ENCODE measurements at places on chromosomes 7 and 10.

GRCh38 chr10:4839353-4839752, 13.3 kb downstream of the AKR1E2 start:
- DNase-seq, result no peak

- no peak for DNase-seq
Measured at GRCh38 chr7:130385600-130386066, 5.3 kb downstream of the CPA1 start.

- DNase-seq, result peak; percentile 82
Measured at GRCh38 chr7:2104107-2104710, 128.5 kb downstream of the MAD1L1 start.

- DNase-seq, result no peak
Measured at GRCh38 chr7:82286096-82286797, 157.3 kb downstream of the CACNA2D1 start.

- DNase-seq, result peak; percentile 84
Measured at GRCh38 chr7:69277366-69277765, 320.9 kb upstream of the AUTS2 start.

- DNase-seq, result no peak
Measured at GRCh38 chr10:113049881-113050280, 99.8 kb downstream of the TCF7L2 start.

GRCh38 chr10:69262292-69262751, 16.0 kb upstream of the HK1 start:
- DNase-seq, result no peak

DNA sequence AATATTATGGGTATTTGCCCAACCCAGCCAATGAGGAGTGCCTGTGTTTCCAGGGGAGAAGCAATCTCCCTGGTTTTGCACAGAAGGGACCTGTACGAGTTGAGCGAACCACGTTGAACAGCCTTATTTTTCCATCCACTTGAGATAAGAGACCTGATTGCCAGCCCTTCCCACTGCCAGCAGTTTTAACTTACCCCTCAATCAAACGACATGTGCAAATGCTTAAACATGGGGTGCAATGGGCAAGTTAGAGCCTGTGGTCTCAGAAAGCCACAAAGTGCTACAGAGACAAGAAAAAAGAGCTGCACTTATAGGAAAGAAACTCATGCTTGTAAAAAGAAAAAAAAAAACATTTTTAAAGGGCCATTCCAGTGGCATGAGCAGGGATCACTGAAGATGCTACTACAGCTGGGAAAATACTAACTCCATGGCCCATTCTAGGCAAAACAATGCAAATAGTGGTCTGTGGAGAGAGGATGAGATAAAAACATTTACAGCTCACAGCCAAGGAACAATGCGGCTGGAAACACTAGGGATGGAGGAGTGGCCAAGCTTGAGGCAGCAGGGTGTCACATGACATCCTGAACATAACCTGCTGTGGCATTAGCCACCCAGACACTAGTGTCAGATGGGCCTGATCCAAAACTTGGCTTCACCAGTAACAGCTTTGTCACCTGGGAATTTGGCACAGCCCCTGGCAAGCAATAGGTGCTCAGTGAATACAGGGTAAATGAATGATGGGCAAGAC, 162.8 kb downstream of the ELMO1 start:
- DNase-seq, result no peak

All from fibroblast of skin of left quadriceps (primary cell).